ENCODE measurements at places on chromosomes 6 and 20. TPM values are rescaled to one million over a fixed set of nuclear protein-coding genes. Genes with fewer than 3 reads are reported as not detected.
A peak's percentile ranks its signal among the peaks of the same experiment; 100 is the strongest.

DNA sequence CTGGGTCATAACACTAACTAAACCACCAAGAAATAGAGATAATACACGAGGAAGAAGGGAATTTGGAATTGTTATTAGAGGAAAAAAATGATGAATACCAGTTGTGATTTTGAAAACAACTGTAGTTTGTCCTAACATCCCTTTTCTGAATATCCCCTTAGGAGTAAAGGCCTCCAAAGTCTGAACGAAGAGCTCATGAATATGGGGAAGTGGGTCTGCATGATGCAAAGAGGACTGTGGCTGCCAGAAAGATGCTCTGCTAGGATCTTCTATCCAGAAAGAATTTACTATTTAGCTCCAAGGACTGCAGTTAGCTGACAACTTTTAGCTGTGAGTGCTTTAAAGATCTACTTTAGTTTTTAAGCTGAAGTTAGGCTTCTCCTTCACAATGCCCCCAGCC is 308.8 kb upstream of the HS3ST5 start:
- no peak for DNase-seq

DNA sequence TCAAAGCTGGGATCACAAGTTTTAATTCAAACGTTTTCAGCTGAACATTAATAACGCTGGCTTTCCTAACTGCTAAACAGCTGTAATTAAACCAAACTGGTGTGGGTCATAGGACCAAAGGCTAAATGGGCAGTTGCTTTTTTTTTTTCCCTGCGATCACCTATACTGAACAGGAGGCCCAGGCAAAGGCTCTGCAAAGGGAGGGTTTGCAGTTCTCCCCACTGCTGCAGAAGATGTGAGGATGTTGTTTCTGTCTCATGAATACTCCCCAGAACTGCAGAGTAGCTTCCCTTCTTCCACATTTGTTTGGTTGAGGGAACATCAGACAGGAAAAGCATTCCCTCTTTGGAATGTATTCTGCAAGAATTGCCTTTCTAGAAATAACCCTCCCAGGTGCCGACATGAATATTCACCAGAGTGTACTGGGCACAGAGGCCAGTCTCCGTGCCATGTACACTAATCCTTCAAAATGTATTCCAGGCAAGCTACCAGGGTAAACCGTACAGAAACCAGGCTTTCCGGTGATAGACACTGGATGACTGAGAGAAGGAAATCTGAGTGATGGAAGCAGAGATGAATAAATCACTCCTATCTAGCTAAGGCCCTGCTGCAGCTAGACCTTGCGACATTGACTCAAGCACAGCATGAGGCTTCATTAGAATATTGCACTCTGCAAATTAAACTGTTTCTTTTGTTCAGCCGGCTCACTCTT is 370.1 kb downstream of the BTBD9 start:
- DNase-seq = no peak

GRCh38 chr6:130970839-130971410 is 92.1 kb downstream of the EPB41L2 start:
- DNase-seq = no peak

GRCh38 chr6:106360989-106361430 is 493 bp downstream of the CRYBG1 start:
- no peak for DNase-seq

DNA sequence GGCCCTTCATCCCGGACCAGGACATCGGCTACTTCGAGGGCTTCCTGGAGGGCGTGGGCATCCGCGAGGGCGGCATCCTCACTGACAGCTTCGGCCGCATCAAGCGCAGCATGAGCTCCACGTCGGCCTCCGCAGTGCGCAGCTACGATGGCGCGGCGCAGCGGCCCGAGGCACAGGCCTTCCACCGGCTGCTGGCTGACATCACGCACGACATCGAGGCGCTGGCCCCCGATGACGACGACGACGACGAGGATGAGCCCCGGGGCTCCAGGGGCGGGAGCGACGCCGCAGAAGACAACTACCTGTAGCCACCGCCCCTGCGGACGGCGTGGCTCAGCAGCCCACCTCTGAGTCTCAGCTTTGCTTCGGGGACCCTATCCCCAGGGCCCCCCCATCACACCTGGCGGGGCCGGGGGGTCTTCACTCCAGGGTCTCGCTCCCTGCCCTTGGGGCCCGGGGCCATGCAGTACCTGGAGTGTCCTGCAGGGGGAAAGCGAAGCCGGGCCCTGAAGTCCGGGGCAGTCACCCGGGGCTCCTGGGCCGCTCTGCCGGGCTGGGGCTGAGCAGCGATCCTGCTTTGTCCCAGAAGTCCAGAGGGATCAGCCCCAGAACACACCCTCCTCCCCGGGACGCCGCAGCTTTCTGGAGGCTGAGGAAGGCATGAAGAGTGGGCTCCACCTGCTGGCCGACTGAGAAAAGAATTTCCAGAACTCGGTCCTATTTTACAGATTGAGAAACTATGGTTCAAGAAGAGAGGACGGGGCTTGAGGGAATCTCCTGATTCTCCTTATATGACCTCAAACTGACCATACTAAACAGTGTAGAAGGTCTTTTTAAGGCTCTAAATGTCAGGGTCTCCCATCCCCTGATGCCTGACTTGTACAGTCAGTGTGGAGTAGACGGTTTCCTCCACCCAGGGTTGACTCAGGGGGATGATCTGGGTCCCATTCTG is 20.8 kb upstream of the HCK start:
- DNase-seq = no peak

- DNase-seq = no peak
Observed at GRCh38 chr6:11092668-11093375, 812 bp upstream of the SMIM13 start.

DNA sequence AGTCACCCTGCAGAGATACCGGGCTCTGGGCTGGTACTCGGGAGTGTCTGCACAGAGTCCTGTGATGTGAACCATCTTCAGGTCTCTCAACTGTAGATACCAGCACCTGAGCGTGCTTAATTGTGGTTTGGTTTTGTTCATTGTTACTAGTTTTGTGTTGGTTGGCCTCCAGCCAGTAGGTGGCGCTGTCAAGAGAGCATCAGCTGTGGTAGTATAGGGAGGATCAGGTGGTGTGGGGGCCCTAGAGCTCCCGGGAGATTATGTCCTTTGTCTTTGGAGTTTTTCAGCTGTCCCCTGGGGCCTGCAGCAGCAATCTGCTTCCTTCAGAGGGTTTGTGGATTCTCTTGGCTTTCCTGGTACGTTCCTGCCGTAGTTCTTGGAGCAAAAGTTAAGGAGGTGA is 67.9 kb downstream of the CDYL start:
- DNase-seq = no peak

- peak; percentile 64 for DNase-seq
Observed at GRCh38 chr20:35994994-35995453, 26.6 kb downstream of the CNBD2 start.

DNA sequence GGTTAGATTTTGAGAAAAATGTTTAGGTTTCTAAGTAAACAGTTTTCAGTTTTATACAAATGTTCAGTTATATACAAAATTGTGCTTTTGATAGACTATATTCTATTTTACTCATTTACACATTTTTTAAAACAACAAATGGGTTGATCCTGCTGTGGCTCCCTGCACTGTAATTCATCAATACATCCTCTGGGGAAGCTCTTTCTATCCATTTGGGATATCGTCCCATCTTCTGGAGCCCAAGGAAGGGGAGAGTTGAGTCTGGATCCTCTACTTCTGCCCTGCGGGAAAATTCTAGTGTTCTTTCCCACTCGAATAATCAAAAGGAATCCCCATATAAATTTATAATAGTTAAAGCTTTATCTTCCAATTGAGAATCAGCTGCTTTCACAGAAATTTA is 75.0 kb downstream of the SYCP2L start:
- no peak for DNase-seq

DNA sequence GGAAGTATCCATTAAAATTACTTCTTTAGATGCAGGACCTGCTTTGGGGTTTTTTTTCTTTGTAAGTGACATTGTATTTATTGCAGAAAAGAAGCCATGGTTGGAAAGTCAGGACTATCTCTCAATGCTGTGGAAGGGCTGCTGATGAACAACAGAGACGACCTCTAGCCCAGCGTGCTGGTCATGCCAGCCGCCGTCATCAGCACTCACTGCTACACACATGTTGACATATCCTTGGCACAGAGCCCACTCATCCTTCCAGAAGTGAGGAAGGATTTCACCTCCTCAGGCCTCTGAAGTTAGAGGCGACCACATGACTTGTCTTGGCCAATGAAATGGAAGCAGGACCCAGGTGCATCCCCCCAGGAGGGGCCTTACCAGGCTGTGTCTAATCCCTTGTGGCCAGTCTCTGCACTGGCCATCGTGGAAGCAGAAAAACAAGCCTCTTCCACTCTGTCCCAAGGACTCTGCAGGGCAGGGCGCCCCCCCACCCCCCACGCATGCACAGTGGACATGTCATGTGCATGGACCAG is 343.5 kb downstream of the TAF4 start:
- no peak for DNase-seq

- DNase-seq = no peak
Observed at GRCh38 chr20:43191946-43192863, 2.5 kb upstream of the PTPRT start.

DNA sequence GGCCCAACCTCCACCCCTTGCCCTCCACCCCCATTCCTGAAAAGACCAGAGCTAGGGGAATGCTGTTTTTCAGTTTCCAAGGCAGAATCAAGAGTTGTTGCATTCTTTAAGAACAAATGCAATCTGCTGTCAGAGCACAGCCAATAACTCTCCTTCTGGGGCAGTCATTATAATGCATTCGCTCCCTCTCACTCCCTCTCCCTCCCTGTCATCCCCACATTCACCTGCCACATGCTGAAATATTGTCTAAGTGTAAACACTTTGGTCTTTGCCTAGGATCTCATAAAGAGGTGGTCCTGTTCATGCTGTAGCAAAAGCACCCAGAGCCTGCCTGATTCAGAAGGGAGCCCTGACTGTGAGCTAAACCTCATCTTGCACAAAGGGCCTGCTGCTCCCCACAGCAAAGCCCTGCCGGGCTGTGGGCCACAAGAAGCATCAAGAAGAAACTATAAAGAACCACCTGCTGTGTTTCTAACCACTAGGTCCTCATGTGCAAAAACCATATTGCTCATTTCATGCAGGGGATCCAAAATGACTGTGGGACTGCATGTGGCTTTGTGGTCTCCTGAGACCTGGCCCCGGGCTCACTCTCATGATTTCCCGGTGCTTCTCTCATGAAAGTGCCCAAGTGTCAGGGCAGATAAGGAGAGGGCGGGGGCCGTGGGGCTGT is 85.6 kb downstream of the GPR6 start:
- no peak for DNase-seq

DNA sequence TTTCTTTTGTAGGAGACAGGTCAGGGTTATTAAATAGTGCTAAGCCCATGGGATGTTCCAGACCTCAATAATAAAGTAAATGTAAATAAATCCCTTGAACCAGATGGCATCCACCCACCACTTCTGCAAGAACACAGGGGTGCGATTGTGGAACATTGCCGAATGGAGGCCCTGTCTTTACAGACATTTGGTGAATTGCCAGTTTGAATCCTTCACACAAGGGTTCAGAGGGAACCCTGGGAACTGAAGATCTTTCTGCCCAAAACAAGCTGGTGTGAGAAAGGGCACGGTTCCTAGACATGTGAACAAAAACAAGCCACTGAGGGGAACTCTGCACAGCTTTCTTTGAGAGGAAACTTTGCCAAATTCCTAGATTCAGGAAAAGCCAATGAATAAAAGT is 30.2 kb upstream of the RNF8 start:
- no peak for DNase-seq

DNA sequence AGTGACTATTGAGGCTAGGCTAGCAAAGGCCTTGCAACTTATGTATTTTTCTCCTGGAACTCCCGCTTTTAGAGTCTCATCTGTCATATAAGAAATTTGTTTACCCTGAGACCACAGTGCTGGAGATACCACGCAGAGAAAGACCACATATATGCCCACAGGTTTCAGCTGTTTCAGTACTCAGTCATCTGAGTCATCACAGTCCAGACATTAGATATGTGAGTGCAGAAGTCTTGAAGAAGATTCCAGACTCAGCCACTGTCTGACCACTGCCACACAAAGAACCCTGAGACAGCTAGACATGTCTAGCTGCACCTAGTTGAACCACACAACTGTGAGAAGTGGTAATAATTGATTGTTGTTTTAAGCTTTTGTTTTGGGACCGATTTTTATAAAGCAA is 648.3 kb downstream of the EPM2A start:
- no peak for DNase-seq

GRCh38 chr6:13274707-13275434 is 53.5 kb downstream of the TBC1D7 start:
- no peak for DNase-seq

- DNase-seq = no peak
Observed at GRCh38 chr6:135115834-135116233, 61.2 kb upstream of the HBS1L start.

DNA sequence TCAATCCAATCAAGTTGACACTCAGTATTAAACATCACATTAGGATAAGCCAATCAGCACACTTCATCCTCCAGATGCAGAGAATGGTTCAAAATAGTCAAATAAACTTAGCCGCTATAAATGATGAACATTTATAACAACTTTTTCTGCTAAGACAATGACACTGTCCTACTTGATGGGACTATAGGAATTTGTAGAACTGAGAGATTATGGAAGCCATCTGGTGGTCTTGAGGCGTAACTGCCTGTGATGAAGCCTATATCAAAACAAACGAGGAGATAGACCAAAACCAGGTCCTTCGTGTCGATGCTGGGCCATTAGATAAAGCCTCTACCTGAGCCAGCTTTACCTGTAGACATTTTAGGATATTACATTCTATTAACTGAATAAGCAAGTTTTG is 631.1 kb downstream of the COL12A1 start:
- peak; percentile 1 for DNase-seq

- no peak for DNase-seq
Observed at GRCh38 chr6:31378062-31378720, 21.2 kb upstream of the HLA-B start.

DNA sequence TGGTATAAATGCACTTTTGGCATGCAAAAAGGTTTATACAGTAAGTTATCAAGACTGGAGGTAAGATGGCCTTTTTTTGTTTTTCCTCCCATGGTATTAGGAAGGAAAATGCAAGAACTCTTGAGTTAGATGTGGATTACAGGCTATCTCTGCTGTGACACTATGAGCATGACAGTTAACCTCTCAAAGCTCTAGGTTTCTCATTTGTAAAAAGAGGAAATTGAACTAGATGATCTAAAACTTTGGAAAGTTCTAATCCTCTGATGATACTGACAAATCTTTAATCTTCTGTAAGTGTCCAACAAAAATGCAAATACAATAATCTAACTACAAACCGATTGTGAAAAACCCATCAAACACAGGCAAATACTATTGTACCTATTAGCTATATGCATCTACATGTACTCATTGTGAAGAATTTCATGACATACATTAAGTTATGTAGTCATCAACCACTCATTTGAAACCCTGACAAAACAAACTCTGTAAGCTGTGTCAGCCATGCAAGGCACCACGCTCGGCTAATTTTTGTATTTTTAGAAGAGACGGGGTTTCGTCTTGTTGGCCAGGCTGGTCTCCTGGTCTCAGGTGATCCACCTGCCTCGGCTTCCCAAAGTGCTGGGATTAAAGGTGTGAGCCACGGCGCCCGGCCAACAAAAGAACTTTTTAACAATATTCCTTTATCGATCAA is 4.2 kb downstream of the CDK19 start:
- no peak for DNase-seq

- no peak for DNase-seq
Observed at GRCh38 chr20:21105429-21106170, 558 bp downstream of the LINC00237 start.

The TCP11 gene
- 2.6 TPM for polyA plus RNA-seq

The BPI gene
- polyA plus RNA-seq = 1.0 TPM

The CCDC170 gene
- polyA plus RNA-seq = 3.1 TPM

The ELMO2 gene
- polyA plus RNA-seq = 59.1 TPM

The LRRC1 gene
- 28.8 TPM for polyA plus RNA-seq

The PROKR2 gene
- not detected for polyA plus RNA-seq

The MOCS3 gene
- polyA plus RNA-seq = 5.1 TPM
